ENCODE measurements at places on chromosomes 1 and 21. TPM values are rescaled to one million over a fixed set of nuclear protein-coding genes. Genes with fewer than 3 reads are reported as not detected.

Gene ZSWIM5
- 2.7 TPM for total RNA-seq

DNA sequence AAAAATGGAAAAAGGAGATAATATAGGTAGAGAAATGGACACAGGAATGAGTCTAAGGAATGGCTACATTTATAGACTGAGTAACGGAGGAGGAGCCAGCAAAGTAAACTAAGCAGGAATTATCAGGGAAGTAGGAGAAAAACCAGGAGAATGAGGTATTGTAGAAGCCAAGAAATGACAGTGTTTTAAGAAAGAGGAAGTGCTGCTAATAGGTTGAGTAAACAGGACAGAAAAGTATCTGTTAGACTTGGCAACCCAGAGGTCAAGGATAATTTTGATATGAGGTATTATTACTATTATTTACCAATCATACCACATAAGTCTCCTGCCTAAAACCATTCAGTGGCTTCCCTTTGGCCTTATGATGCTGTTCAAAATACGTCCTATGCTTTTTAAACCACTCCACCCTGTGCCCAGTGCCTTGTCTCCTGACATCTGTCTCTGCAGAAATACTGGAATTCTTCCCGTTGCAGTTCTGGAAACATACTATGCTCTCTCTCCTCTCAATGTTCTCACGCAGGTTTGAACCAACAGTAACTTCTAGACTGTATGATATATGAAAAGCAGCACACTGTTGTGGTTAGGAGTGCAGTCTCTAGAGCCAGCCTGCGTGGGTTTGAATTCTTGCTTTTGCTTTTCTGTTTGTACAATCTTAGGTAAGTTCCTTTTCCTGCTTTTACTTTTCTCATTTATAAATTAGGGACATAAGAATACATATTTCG, 24.6 kb upstream of the NEK7 start:
- no peak overlapping the region for H3K27ac ChIP-seq
- H3K4me1 ChIP-seq, result no peaks in the 10 kb centered on the region
- no peaks in the 10 kb centered on the region for H3K27me3 ChIP-seq
- no peaks in the 10 kb centered on the region for H3K36me3 ChIP-seq
- no peak for DNase-seq

GRCh38 chr21:33023574-33024200, 2.0 kb upstream of the OLIG2 start:
- H3K4me3 ChIP-seq, result no peak overlapping the region
- H3K4me1 ChIP-seq, result peaks cover 52% of the 10 kb centered on the region
- no peak for DNase-seq

Gene FAM131C
- not detected for total RNA-seq

- no peaks in the 10 kb centered on the region for H3K27me3 ChIP-seq
- H3K36me3 ChIP-seq, result no peaks in the 10 kb centered on the region
- H3K4me1 ChIP-seq, result peaks cover 31% of the 10 kb centered on the region
- no peak overlapping the region for H3K4me3 ChIP-seq
- no peak overlapping the region for H3K27ac ChIP-seq
- DNase-seq, result no peak
Observed at GRCh38 chr1:178397678-178398077, 99.1 kb downstream of the CLEC20A start.

Gene UFC1
- total RNA-seq, result 78.6 TPM

Gene ENAH
- total RNA-seq, result 8.6 TPM

DNA sequence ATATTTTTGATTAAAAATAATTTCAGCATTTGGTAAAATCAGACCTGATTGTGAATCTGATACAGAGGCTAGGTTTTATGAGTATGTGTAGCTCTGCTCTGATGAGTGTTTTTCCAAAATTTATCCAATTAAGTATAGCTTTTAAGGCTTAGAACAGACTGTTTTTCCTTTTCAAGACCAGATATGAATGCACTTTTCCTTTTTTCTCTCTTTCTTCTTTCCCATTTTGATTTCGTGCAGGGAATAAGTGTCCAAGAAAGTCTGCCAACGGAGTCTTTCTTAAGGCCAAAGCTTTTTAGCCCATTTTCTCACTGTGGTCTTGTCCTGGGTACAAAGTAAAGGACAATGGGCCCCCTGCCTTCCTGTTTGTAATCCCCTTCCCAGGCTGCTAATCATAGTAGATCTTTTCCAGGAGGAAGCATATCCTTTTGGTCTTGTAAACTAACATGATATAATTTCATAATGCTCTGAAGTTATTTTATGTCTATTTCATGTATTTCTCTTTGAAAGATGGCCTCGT, 2.9 kb downstream of the KIF1B start:
- no peaks in the 10 kb centered on the region for H3K36me3 ChIP-seq
- H3K27ac ChIP-seq, result peak overlapping the region; percentile 16
- peaks cover 76% of the 10 kb centered on the region for H3K4me1 ChIP-seq
- H3K4me3 ChIP-seq, result no peak overlapping the region
- H3K27me3 ChIP-seq, result no peaks in the 10 kb centered on the region
- no peak for DNase-seq

- DNase-seq, result no peak
- no peak overlapping the region for H3K4me3 ChIP-seq
- no peaks in the 10 kb centered on the region for H3K4me1 ChIP-seq
Observed at GRCh38 chr1:168803806-168804510, 75.0 kb upstream of the DPT start.

Gene TAS1R3
- 0.29 TPM for total RNA-seq

GRCh38 chr1:1327291-1327690, 2.7 kb downstream of the CPTP start:
- no peaks in the 10 kb centered on the region for H3K27me3 ChIP-seq
- H3K4me1 ChIP-seq, result peaks cover 48% of the 10 kb centered on the region
- H3K4me3 ChIP-seq, result no peak overlapping the region

GRCh38 chr1:53663529-53664300, 75.2 kb downstream of the GLIS1 start:
- H3K36me3 ChIP-seq, result no peaks in the 10 kb centered on the region
- H3K4me3 ChIP-seq, result no peak overlapping the region
- H3K4me1 ChIP-seq, result no peaks in the 10 kb centered on the region

Gene MANEAL
- total RNA-seq, result 3.6 TPM

Gene BEST4
- not detected for total RNA-seq

Gene PDZK1
- total RNA-seq, result not detected

DNA sequence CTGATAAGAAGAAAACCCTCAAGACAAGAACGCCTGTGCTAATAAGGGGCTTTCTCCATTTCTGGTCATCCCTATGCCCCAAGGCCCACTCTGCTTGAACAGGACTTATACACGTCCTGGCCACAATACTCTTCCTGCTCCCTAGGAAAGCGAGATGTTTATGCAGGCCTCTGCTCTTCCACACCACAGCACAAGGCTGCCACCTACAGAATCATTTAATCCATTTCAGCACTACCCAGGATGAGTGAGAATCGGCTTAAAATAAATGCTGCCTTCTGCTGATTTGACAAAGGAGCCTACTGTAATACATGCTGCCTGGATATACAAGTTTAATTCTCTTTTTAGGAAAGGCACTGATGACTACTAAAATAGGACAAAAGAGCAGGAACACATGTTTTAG, 29.4 kb downstream of the FRRS1 start:
- no peaks in the 10 kb centered on the region for H3K36me3 ChIP-seq
- no peak overlapping the region for H3K27ac ChIP-seq
- no peaks in the 10 kb centered on the region for H3K27me3 ChIP-seq
- no peak overlapping the region for H3K4me3 ChIP-seq
- H3K4me1 ChIP-seq, result peaks cover 8% of the 10 kb centered on the region

Gene HSD3B2
- total RNA-seq, result not detected

Gene CCDC27
- not detected for total RNA-seq

Gene AGT
- total RNA-seq, result 0.95 TPM

Gene BRDT
- total RNA-seq, result not detected

GRCh38 chr1:58870298-58870676, 86.4 kb upstream of the JUN start:
- DNase-seq, result no peak
- no peaks in the 10 kb centered on the region for H3K36me3 ChIP-seq
- peaks cover 7% of the 10 kb centered on the region for H3K4me1 ChIP-seq
- H3K4me3 ChIP-seq, result no peak overlapping the region
- H3K27ac ChIP-seq, result no peak overlapping the region

DNA sequence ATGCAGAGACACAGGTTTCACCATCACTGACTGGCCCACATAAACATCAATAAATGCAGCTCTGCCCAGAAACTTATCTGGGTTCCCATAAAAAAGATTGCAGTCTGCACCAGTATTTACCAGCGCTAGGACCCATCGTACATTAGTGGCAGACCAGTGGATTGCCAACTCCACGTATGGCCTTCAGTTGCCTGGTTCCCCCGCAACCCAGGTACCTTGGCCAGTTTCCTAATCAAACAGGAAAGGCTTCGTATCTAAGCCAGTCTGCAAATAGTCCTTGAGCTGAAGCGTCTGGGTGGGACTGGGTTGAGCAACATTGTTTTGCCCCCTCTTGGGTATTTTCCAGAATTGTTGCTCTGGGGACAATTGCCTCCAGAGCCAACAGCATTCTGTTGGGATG, 1639.3 kb downstream of the MRPL39 start:
- no peak for DNase-seq
- no peak overlapping the region for H3K27ac ChIP-seq
- H3K4me1 ChIP-seq, result no peaks in the 10 kb centered on the region
- H3K27me3 ChIP-seq, result no peaks in the 10 kb centered on the region
- H3K4me3 ChIP-seq, result no peak overlapping the region

Gene NRIP1
- 37.0 TPM for total RNA-seq

Gene USH2A
- total RNA-seq, result under 0.01 TPM

- H3K27me3 ChIP-seq, result no peaks in the 10 kb centered on the region
- DNase-seq, result no peak
- H3K4me1 ChIP-seq, result no peaks in the 10 kb centered on the region
Observed at GRCh38 chr1:224632921-224633321, 16.8 kb downstream of the CNIH3 start.

GRCh38 chr1:181062836-181063428, 25.6 kb upstream of the IER5 start:
- no peaks in the 10 kb centered on the region for H3K27me3 ChIP-seq
- H3K4me3 ChIP-seq, result no peak overlapping the region
- H3K4me1 ChIP-seq, result no peaks in the 10 kb centered on the region
- H3K27ac ChIP-seq, result peak overlapping the region; percentile 46
- no peak for DNase-seq
- no peaks in the 10 kb centered on the region for H3K36me3 ChIP-seq

DNA sequence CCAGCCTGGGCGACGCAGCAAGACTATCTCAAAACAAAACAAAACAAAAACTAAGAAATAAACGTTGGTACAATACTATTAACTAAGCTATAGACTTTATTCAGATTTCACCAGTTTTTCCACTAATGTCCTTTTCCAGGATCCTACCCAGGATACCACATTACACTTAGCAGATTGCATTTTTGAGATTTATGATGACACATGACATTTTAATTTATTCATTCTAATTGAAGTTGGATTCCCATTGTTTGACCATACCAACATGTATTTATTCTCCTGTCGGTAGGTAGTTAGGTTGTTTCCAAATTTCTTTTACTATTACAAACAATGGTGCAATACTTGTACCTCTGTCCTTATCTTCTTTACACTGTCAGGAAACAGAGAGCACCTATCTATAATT, 6.8 kb upstream of the KLF17 start:
- no peak overlapping the region for H3K27ac ChIP-seq
- H3K36me3 ChIP-seq, result no peaks in the 10 kb centered on the region
- H3K27me3 ChIP-seq, result no peaks in the 10 kb centered on the region

Gene APOBEC4
- total RNA-seq, result not detected

DNA sequence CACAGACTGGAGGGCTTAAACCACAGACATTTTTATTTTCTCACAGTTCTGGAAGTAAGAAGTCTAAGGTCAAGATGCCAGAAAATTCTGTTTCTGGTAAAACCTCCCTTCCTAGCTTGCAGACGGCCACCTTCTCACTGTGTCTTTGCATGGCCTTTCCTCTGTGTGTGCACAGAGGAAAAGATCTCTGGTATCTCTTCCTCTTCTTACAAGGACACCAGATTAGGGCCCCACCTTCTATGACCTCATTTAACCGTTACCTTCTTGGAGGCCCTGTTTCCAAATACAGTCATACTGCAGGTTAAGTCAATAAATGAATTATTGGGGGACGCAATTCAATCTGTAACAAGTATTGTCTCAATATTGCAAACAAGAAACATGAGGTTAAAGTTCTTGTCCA, 63.0 kb upstream of the PRDX6 start:
- H3K4me1 ChIP-seq, result no peaks in the 10 kb centered on the region
- H3K36me3 ChIP-seq, result peaks cover 12% of the 10 kb centered on the region
- no peak for DNase-seq
- no peaks in the 10 kb centered on the region for H3K27me3 ChIP-seq
- H3K4me3 ChIP-seq, result no peak overlapping the region

Gene TAS1R2
- total RNA-seq, result not detected

DNA sequence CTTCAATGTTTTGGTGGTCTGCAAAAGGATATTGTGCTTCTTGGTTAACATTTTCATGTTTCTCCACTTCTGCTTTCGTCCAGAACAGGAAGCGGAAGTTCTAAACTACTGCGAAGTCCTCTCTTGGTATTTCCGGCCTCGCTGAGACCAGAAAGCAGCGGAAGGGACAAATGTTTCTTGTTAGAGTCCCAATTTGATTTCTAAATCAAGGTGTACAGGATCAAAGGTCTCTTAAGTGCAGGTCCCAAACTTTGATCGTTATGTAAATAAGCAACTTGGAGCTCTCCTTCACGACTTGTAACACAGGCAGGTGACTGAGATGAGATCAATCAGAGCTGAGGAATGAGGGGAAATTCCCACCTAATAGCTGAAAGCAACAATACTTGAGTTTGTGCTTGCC, 40.1 kb upstream of the HMCN1 start:
- peak overlapping the region; percentile 48 for H3K4me3 ChIP-seq
- H3K27ac ChIP-seq, result peak overlapping the region; percentile 22
- no peaks in the 10 kb centered on the region for H3K4me1 ChIP-seq
- no peak for DNase-seq
- no peaks in the 10 kb centered on the region for H3K27me3 ChIP-seq

Gene DISC1
- 3.3 TPM for total RNA-seq

DNA sequence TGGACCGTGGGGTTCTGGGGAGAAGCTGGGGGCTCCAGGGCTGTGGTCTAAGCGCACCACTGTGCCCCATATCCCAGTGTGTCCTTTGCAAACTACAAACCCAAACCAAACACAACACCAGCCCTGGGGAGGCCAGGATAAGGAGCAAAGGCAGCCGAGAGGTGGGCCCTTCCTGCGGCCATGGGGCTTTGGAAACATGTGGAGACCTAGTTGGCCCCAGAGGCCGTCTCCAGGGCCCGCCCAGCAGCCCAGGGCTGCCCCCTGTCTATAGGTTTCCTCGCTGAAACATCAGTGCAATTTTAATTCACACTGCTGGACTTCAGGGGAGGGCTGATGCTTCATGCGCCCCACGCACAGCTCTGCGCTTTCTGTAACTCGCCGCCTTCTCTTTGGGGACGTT, 61.3 kb downstream of the PRDM16 start:
- H3K36me3 ChIP-seq, result no peaks in the 10 kb centered on the region
- no peak overlapping the region for H3K27ac ChIP-seq
- no peak overlapping the region for H3K4me3 ChIP-seq

GRCh38 chr1:169692756-169693460, 18.5 kb downstream of the SELL start:
- H3K27me3 ChIP-seq, result no peaks in the 10 kb centered on the region
- no peak for DNase-seq
- H3K4me1 ChIP-seq, result no peaks in the 10 kb centered on the region
- no peaks in the 10 kb centered on the region for H3K36me3 ChIP-seq

Gene SMIM1
- total RNA-seq, result 1.5 TPM

Gene KCNQ4
- 2.1 TPM for total RNA-seq

Gene FTCD
- total RNA-seq, result not detected

Gene ATF3
- total RNA-seq, result 2.6 TPM

Measured in esophagus squamous epithelium (tissue), 5 donors.